Activated T-helper 1 cell treated with Interleukin-2 at 50 U/mL for 16 hours (primary cell): ENCODE measurements at places on chromosomes 5 and 9.

DNA sequence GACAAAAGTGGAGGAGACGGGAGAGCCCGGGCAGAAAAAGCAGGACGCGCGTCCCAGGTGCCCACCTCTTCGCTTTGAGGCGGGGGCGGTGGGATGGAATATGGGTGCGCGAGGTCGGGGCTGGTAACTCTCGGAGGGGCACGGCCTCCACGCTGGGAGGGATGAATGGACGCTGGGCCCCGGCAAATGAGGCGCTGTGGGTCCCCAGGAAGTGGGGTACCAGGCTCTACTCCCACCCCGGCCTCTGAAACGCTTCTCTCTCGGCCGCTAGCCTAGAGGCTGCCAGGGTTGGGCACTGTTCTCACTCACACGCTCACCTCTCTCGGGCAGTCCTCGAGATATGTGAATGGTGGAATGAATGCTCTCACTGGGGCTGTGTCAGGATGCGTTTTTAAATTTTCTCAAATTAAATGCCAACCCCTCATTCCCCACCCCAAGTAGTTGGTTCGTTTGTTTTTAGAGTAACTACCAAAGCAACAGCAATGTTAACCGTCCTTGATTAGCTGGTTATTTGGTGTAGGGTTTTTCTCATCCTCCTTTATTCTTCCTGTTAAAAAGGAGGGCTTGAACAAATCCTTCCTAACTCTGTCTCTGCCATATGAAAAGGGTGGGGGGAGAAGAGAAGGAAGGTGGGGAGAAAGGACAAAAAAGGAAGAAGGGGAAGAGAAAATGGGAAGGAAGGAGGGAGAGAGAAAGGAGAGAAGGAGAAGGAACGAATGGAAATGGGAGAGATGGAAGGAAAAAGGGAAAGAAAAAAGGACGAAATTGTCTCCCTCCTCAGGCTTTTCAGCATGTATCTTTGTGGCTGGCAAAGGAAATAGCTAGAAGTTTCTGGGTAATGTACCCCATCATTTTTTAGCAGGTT is 1.3 kb upstream of the EBF1 start:
- DNase-seq: no peak

DNA sequence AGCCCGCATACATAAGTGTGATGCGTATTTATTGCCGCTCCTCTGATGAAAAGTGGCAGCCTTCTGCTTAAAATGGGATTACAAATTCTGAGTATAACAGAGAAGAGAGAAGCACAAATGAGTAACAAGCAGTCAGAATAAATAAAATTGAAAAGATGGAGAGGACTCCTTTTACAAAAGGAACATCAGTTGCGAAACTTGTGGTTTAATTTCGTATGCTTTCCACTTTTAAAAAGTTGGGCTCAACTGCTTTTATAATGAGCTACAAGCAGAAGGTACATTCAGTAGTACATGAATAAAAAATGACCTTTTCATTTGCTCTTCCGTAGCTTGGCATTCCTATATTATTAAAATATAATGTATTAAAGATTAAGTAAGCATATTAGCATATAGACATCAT is 320.0 kb downstream of the FBXL17 start:
- no peak for DNase-seq

- peak; percentile 21 for DNase-seq
Measured at GRCh38 chr9:69168709-69169217, 5.3 kb upstream of the TJP2 start.

DNA sequence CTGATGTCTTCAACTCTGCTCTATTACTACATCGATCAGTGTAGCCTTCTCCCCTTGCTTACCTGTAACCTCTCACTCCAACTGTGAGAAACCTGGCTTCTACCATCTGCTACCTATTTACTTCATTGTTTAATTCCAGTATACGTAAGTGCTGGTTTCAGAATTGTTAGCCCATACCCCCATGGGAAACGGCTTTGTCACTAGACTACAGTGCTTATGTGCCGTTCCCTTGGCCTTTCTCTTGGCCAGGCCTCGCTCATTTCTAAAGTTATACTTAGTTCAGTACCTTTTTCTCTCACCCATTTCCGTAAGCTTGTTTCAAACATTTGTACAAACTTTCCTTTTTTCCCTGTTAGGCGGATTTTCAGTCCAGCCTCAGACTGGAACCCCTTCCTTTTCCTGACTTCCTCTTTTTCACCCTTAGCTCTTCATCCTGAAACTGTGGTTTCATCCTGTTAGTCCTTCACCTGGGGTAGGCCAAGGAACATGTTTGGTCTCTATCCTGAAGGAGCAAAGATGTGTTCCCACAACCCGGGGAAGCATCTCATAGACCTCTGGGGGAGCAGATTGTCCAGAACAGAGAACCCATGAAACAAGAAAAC is 21.7 kb downstream of the ALG2 start:
- no peak for DNase-seq

GRCh38 chr5:127567026-127567768 is 49.8 kb downstream of the PRRC1 start:
- DNase-seq: no peak

DNA sequence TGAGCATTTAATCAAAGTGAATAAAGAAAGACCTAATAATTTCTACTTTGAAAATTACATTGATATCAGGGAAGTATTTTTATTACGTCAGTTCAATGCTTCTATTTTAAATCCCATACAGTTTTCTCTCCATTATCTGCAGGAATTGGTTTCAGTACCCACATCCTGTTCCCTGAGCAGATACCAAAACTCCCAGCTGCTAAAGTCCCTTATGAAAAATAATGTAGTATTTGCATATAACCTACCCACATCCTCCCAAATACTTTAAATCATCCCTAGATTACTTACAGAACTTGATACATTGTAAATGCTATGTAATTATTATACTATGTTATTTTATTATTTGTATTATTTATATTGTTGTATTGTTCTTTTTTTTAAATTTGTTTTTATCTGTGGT is 125.4 kb upstream of the MINAR2 start:
- DNase-seq: no peak

DNA sequence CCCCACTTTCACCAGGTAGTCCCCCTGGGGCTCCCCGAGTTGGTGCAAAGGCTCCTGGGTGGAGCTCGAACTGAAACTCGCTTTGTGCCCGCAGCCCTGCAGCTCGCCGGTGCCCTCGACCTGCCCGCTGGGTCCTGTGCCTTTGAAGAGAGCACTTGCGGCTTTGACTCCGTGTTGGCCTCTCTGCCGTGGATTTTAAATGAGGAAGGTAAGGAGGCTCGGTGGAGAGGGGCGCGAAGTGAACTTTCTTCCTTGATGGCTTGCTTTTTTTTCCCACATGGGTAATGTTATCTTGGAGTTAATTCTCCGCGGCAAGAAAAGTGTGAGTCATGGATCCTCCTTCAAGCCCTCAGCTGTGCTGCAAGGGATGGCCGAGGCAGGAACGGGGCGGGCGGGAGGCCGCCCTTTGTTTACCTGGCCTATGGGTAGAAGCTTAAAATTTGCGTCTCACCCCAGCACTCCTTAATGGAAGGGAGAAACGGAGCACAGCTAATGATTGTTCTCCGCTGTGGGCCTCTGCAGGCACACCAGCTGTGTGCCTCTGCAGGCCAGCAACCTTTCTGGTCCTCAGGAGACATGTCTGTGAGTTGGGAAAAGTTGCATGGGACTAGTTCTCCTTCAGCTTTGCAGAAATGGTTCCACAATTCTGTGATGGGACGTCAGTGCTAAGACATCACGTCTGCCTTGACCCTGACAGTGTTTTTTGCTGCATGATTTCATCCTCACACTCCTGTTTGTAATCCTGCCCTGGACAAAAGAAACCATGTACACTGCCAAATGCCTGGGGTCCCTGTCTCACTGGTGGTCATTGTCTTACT is 1.1 kb downstream of the MAMDC2 start:
- DNase-seq: no peak

GRCh38 chr9:96100385-96101300 is 201.3 kb downstream of the HSD17B3 start:
- DNase-seq: no peak

- DNase-seq: no peak
Measured at GRCh38 chr5:105924366-105924765, 1746.4 kb downstream of the EFNA5 start.

GRCh38 chr5:11251247-11251646 is 490.2 kb upstream of the DAP start:
- no peak for DNase-seq

DNA sequence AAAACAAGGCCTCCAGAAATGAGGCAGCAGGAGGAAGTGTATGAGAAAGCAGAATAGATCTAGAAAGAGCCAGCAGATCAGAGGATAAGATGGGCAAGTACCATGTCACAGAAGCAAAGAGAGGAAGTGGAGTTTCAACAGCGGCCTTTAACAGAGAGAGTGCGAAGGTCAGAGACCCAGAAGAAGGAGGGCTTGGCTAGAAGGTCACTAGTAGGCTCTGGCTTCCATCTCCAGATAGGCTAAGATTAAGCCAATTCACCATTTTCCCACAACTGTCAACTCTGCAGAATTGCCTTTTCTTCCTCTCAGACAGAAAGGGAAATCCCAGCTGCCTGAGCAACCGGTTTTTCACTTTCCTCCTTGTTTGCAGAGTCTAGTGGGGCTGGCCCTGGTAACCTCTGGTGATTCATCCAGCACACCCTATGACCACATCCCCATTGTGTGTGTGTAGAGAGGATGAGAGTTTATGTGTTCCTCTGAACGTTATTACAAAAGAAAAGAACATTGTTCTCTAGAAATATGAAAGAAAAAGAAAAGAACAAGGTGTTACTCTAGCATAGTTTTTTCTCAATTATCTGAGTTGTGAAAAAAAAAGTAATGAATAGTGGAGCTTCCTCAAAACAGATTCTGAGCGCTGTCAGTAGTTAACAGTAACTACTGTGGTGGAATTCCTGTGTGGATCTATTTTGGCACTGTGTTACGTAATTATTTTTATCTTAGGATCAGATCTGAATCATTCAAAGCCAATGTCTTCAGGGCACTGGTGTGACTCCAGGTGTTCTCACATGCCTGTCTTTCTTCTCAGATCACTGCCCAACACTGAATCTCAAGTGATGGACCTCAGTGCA is 220.4 kb downstream of the ARRDC3 start:
- peak; percentile 1 for DNase-seq

GRCh38 chr5:142864290-142865260 is 94.4 kb downstream of the ARHGAP26 start:
- no peak for DNase-seq

DNA sequence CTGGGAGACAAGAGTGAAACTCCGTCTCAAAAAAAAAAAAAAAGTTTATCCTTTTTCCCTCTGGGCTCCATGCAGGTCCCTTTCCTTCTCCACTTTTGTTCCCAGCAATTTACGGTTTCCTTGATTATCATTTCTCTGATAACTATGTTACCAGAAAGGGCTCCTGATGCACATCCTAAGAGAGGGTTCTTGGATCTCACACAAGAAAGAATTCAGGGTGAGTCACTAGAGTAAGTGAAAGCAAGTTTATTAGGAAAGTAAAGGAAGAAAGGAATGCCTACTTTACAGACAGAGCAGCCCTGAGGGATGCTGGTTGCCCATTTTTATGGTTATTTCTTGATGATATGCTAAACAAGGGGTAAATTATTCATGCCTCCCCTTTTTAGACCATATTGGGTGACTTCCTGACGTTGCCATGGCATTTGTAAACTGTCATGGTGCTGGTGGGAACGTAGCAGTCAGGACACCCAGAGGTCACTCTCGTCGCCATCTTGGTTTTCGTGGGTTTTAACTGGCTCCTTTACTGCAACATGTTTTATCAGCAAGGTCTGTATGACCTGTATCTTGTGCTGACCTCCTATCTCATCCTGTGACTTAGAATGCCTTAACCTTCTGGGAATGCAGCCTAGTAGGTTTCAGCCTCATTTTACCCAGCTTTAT is 13.5 kb upstream of the MELK start:
- no peak for DNase-seq

- DNase-seq: no peak
Measured at GRCh38 chr5:154238776-154239481, 48.4 kb downstream of the GALNT10 start.

DNA sequence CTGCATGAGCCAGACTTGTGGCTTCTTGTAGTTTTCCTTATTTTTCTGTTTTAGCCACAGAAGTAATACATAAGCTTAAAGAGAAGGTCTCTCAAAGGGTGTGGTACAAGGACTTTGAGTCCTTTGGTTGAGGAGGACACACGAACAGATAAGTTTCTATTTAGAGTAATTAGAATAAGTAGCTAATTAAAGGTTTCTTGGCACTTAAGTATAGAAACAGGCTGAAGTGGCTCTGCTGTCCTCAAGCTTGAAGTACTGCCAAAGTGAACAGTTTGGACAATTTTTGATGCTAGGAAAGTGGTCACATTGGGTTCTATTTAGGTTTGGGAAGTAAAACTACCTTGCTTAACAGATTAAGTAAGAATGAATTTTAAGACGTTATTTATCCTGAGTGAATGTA is 278.3 kb upstream of the MPDZ start:
- DNase-seq: no peak

GRCh38 chr5:142785206-142785605 is 15.0 kb downstream of the ARHGAP26 start:
- DNase-seq: no peak

GRCh38 chr5:73437777-73438644 is 10.6 kb downstream of the FOXD1 start:
- DNase-seq: no peak

GRCh38 chr9:27530915-27531755 is 1.5 kb upstream of the MOB3B start:
- no peak for DNase-seq

DNA sequence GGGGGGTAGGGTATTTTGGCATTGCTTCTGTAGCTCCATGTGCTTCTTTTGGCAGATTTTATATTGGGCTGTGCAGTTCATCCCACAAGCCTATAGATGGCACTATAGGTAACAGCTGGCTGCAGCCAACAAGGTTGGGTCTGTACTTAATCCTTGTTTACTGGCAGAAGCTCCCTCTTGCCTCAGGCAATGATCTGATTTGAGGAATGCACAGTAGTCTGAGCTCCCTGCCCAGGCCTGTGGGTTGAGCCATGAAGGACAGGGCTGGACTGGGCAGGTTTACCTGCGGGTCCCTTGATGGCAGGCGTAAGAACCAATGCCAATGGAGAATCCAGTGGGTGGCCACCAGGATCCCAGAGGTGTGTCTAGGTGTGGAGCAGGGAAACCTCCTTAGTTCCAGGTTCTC is 11.7 kb upstream of the OR1J2 start:
- no peak for DNase-seq

DNA sequence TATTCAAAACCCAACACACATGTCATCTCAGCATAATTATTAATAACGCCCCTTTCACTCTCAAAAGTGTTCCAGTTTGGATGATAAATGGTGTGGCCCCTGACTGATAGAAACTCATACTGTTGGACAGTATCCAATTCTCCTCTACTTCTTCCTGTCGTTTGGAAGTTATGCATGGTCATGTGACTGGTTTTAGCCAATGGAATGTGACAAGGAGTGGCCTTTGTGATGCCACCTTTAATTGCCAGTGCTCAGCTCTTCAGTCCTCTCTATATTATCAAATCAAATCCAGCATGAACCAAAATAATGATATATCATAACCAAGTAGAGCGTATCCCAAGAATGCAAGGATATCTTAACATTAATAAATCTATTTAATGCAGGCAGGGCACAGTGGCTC is 117.8 kb upstream of the SPIN1 start:
- DNase-seq: no peak

GRCh38 chr5:66854416-66854815 is 258.2 kb downstream of the MAST4 start:
- no peak for DNase-seq

DNA sequence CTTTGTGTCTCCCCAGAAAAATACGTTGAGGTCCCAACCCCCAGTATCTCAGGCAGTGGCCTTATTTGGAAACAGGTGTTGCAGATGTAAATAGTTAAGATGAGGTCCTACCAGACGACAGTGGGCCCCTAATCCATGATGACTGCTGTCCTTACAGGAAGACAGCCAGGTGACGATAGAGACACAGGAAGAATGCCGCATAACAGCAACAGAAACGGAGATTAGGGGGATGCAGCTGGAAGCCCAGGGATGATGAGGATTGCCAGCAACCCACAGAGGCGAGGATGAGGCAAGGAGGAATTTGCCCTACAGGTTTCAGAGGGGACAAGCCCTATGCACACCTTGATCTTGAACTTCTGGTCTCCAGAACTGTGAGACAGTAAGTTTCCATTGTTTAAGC is 46.5 kb downstream of the ROPN1L start:
- no peak for DNase-seq
